ENCODE measurements at places on chromosomes 4 and X.

- no peak for DNase-seq
Observed at GRCh38 chrX:73525928-73526690, 36.9 kb upstream of the CHIC1 start.

GRCh38 chr4:15656038-15656470 is 897 bp upstream of the FBXL5 start:
- DNase-seq: no peak

GRCh38 chrX:51847463-51847862 is 46.0 kb upstream of the MAGED1 start:
- DNase-seq: no peak

GRCh38 chr4:151324124-151324751 is 1.2 kb downstream of the SH3D19 start:
- DNase-seq: no peak

GRCh38 chr4:147396105-147396504 is 84.8 kb upstream of the EDNRA start:
- DNase-seq: no peak

GRCh38 chrX:24027086-24027485 is at the start of gene KLHL15:
KLHL15 (minus strand) TSS chrX:24027186; CDS start chrX:24006693, 20,493 bp downstream.
- DNase-seq: no peak

DNA sequence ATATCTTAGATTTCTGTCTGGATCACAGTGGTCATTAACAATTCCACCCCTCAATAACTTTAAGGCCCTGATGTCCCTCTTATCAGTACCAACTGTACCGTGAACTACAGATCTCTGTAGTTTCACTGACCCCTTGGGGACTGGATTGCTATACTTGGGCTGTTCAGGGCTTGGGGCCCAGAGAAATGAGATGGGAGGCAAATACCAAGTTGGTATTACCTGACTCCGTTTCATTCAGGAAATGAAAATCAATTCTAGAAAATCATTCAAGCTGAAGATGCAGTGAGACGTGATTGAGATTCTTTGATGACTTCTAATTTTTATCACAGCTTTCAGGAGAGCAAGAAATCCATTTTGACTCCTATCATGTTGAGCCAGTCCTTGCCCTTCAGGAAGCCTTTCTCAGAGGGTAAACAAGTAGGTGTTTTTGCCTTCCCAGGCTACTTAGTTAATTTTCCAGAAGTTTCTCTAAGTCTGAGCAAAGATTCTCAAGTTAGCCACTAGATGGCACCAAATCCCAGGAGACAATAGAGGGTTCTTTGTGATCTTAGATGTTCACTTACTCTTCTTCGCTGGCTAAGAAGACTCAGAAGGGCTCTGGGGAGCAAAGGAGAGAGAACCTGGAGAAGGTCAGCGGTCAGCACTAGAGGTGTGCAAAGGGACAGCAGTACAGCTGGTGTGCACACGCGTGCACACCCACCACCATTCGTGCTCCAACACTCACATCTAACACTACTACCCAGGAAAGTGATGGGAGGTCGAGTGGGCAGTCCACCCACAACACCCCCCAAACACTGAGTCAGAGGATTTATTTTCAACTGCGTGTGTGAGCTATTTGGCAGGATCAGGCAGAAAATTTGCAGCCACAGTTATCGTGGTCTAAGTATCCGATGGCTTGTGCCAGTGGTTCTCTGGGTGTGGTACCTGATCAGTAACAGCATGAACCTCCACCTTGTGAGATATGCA is 7.4 kb downstream of the HNRNPH2 start:
- DNase-seq: peak; percentile 83

DNA sequence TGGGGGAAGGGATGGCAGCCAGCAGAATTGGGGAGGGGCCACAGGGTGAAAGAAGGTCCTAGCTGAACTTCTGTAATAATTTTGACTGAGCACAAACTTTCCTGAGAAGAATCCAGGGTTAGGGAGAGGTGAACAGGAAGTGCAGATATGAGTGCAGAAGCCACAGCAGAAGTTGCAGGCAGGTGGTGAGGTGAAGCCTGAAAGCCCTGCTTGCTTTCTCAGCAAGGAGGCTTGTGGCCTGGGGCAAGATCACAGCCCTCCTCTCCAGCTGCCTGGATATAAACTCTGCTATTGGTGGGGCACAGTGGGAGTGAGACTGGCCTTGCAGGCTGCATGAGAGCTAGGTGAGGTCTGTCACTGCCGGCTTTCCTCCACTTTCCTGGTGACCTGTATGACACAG is 44.1 kb upstream of the UPRT start:
- DNase-seq: no peak

DNA sequence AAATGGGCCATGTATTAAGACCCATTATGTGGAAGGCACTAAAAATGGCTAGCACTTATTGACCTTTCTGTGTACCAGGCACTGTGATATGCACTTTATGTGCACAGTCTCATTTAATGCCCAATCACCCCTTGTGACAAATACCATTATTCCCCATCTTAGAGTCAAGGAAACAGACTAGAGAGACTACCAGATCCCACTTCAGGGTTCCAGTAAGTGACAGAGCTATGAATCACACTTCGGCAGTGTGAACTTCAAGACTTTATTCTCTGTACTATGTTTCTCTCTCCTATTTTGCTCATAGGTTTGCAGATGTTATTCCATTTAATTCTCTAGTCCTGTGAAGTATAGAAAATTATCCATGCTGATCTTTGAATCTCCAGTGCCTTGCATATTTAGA is 107.0 kb downstream of the NFKB1 start:
- DNase-seq: no peak
